ENCODE measurements at places on chromosomes 2 and 18.

DNA sequence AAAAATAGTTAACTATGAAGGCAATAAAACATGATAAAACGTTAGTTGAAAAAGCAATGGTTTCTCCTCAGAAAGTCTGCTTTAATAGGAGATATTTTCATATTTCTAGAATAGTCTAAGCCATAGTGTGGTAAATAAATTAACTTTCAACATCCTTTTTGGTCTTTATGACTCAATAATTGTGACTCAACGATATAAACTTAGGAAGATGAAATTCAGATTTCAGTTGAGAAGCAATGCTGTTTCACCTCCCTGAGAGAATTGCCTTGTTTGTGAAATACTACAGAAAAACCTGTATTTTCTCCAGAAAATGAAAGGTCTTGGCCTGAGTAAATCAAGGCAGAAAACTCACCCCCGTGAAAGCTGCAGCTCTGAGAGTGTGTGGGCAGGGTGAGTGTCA, 166.9 kb downstream of the ETAA1 start:
- DNase-seq: no peak

DNA sequence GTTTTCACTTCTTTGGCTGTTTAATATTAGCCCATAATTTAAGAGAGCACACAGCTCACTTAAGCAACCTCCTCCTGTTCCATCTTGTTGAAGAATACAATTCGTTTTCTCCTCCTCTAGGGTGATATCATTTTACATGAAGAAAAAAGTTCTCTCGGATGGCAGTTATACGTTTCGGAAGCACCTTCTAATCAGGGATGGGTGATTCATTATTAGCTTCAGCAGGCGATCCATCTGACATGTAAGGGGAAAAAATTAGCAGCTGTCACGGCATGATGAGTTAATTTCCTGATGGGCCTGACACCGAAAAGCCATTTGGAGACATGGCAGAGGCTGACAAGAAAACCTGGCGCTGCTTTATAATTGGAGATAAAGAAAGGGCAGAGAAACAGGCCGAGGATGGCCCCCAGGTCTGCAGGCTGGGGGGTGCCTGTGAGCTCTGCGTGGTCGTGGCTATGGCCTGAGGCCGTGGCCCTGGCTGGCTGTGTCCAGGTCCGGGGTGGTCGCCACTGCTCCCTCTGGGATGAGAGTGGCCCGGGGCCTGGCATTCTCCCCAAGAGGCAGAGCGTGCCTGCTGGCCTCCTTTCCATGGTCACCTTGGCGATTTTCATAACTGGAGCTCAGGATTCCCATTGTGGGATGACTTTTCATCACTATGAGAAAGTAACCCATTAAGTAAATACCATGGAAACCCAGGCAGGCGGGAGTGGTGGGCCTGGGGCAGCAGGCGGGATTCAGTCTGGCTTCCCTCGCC, 140.1 kb downstream of the PTGR3 start:
- peak; percentile 31 for DNase-seq

DNA sequence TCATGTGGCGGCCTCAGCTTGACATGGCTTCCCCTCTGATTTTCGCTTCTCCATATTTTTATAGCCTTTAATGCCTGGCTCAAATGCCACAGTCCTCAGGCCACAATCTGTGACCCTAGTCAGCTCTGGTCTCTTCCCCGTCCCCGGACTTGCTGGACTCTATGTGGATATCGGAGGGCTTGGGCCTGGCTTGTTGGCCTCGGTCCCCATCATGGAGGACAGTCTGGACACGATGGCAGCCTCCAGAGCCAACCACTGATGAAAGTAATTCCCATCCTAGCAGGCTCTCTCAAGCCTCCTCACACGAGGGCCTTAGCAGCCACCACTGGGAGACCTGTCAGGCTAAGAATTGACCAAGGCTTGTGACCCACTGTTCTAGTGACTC, 61.6 kb downstream of the LPIN1 start:
- DNase-seq: no peak

DNA sequence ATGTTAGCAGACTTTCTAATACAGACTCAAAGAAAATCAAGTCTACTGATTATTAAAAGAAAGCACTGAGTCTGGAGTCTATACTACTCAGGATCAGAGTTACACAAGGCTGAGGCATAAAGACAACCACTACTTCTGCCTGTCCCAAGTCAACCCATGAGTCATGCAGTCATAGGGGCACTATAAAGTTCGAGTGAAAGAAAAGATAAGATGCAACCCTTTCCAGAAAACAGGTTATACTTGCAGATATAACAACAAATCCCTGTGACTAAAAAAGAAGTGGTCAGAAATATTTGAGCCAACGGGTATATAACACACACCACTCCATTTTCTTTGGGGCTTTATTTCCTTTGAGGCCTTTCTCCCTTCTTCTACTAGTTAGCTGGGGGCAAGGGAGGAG, 18.6 kb upstream of the SCRN3 start:
- DNase-seq: no peak

DNA sequence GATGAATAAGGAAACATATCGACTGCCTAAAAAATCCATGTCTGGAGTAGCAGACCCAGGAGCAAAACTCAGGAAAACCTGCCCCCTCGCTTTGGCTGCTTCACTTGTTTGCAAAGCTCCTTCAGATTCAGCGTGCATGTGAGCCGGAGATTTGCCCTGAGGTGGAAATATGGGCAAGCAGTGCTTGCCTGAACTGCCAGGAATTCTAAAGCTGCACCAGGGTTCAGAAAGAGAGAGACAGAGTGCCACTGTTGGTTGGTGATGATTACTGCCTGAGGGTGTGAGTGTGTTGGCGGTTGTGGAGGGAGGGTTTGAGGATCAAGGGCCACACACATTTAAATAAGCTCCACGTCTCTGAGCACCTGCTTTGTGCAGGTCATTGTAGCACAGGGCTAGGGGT, 139.6 kb upstream of the RGPD4 start:
- peak; percentile 52 for DNase-seq

DNA sequence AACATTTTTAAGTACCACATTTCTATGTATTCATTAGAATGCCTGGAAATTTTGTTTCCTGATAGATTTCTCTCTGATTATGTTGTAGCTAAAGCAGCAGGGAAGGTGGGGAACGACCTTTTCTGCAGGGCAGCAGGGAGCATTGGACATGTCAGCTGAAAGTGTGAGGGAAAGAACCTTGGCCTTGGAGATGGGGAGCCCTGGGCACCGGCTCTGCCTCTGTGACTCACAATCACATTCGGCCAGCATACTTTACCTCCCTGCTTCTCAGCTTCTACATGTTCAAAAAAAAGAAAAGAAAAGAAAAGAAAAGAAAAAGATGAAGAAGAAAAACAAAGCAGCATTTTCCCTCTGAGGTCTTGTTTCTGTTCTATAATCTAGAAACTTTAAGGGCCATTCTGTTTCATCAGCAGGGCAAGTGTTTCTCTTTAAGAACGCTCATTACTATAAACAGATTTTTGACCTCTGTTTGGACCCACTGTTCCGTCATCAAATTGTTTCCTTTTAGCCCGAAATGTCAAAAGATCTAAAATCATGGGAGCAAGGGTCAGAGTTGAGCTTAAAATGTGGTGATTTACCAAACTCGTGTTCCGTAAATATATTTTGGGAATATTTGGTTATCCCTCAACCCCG, 27.9 kb downstream of the SETBP1 start:
- no peak for DNase-seq

DNA sequence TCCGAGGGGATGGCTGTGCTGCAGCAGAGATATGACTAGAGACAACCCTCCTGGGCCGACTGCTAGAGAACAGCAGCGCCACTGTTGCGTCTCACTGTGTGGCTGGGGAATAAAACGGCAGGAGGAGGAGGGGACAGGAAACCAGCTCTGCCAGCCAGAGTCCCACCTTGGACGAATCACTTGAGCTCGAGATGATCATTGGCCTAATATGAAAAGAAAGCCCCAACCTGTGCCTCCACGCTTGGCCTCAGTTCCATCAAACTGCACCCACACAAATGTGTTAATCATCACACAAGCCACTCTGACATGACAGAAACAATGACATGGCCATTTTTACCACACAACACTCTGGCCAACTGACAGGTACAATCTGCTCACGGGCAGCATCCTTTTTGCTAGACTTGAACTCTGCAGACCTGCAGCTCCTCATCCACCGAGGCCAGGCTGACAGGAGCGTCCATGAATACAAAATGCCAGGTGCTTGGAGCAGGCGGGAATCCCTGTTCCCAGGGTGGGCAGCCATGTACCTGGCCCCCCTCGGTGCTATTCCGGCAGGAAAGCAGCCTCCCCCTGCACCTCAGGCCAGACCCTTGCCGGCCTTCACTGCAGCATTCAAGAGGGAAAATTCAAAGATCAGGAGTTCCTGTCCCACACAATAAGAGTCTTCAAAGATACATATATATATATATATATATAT, 52.3 kb downstream of the PARD6G start:
- peak; percentile 46 for DNase-seq

- no peak for DNase-seq
Measured at GRCh38 chr2:189002079-189002478, 27.9 kb downstream of the COL3A1 start.

- DNase-seq: no peak
Measured at GRCh38 chr2:231911381-231911780, 14.8 kb downstream of the NPPC start.

GRCh38 chr2:30410217-30410616, 36.8 kb upstream of the LCLAT1 start:
- DNase-seq: peak; percentile 78

DNA sequence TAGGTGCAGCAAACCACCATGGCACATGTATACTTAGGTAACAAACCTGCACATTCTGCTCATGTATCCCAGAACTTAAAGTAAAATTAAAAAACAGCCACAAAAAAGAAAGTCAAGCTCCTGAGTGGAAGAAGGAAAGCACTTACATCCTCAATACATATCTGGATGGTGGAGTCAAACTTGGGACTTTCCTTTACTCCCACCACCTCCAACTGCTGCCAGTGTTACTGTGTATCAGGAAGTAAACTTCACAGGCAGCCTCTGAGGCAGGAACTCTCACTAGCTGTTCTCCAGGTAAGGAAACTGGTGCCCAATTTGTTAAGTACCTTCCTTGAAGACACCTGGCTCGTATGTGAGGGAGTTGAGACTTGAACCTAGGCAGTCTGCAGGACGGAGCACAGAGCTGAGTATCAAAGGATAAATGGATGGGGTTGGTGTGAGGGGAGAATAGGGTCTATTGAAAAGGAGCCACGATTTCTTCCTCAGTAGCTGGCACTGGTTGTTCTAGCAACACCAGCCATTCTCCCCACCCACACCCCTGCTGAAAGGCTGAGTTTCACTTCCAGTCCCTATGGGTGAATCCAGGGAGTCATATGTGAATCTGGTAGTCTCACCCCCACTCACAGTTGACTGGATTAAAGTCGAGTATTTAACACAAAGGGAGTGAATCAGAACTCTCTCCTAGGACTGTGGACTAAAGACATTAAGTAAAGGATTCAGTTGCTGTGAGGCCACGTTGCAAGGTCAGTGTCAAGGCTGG, 50.0 kb upstream of the GPR39 start:
- no peak for DNase-seq

DNA sequence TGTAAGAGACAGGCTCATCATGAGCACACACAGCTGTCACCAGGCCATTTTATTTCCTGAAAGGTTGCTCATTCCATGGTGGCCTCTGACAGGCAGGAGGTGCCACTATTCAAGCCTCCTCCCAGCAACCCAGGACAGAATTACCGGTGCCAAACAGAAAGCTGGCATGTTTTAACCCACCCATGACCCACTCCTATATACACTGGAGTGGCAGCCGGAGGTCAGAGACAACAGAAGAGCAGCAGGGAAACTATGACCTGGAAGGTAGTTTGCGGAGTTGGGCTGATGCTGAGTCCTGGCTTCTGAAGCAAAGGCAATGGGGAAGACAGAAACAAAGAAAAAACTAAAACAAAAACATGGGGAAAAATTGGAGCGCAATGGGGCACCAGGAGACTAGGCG, 2.3 kb downstream of the RFTN2 start:
- DNase-seq: no peak

GRCh38 chr18:79679552-79680099, at the start of gene CTDP1:
Gene CTDP1, plus strand, starts transcription at chr18:79679803. Its CDS starts 145 bp downstream, at chr18:79679948.
- DNase-seq: peak; percentile 92

- no peak for DNase-seq
Measured at GRCh38 chr2:138275881-138276280, 225.7 kb upstream of the SPOPL start.

- DNase-seq: peak; percentile 56
Measured at GRCh38 chr2:153163055-153163454, 315.5 kb downstream of the RPRM start.
